ENCODE measurements at places on chromosomes 6 and 20.

GRCh38 chr6:135390458-135390857 lies 107.1 kb downstream of the AHI1 start:
- no peak for DNase-seq

DNA sequence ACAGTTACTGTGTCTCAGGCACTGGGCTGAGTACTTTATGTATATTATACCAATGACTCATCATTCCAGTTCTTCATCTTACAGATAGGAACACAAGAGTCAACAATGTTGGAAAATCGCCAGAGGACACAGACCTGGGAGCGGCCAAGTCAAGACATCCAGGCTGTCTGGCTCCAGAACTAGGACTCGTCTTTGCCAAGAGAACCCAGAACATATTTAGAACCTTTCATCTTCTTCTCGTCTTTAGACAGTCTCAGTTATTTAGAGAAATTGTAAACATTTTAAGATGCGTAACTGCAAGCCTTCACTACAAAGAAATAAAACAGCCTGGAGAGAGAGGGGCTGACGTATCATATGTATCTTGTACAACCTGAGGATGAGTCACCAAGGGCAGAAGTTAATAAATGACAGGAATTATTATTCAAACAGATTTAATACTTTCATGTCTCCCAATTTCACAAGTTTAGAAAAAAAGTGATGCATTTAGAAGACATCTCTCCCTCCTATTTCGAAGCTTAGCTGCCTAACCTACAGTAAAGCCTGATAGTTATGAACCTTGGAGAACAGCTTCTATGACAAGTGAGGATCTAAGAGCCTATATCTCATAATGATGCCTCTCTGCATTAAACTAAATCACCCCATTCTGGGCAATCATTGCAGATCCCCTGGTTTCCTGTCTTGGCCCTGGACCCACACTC lies 43.4 kb downstream of the SLC22A3 start:
- DNase-seq: peak; percentile 23

DNA sequence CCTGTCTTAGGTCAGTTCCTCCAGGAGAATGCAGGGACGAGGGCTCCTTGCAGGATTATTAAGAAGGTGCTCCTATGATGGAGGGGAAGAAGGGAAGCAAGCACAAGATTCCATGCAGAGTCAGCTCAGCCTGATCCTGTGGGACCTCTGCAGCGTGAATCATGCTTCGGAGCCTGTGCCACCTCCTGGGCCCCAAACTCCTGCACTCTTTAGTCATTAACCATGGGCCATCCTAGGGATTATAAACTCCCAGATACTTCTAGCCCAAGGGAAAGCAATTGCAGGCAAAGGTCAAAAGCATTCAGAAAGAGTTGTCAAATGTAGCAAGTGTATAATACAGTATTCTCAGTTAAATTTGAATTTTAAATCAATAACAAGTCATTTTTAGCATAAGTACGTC lies 208.7 kb upstream of the PMEPA1 start:
- DNase-seq: no peak

- DNase-seq: peak; percentile 93
Measured at GRCh38 chr20:16573001-16573965, at the start of gene KIF16B. Gene KIF16B (minus strand): TSS chr20:16573448. CDS start chr20:16573275, 173 bp downstream.

- DNase-seq: no peak
Measured at GRCh38 chr6:112308476-112308875, 38.7 kb upstream of the RFPL4B start.

All from RKO (cell line).